C1 segment of cervical spinal cord (tissue), 14 donors: ENCODE measurements at places on chromosomes 12 and 14.

- DNase-seq: no peak
Measured at GRCh38 chr12:96063046-96063445, 27.7 kb upstream of the LTA4H start.

GRCh38 chr12:129373746-129374145, 520.5 kb downstream of the GLT1D1 start:
- DNase-seq: no peak

- DNase-seq: no peak
Measured at GRCh38 chr14:59267046-59267445, 78.6 kb downstream of the DAAM1 start.

- no peak for DNase-seq
Measured at GRCh38 chr14:106605548-106606448, 1079.4 kb downstream of the TMEM121 start.

GRCh38 chr12:132329036-132329719, at the start of gene GALNT9:
GALNT9 (minus strand) TSS chr12:132329589; CDS start chr12:132329203, 386 bp downstream.
- no peak for DNase-seq

GRCh38 chr14:39492267-39492666, 60.0 kb upstream of the FBXO33 start:
- DNase-seq: no peak

GRCh38 chr14:64724578-64724930, 20.3 kb downstream of the PLEKHG3 start:
- DNase-seq: no peak

- no peak for DNase-seq
Measured at GRCh38 chr12:67807814-67808213, 159.3 kb downstream of the DYRK2 start.
